ENCODE measurements at places on chromosomes 7 and 10.

GRCh38 chr10:17344206-17344605 lies 110.2 kb downstream of the ST8SIA6 start:
- DNase-seq = no peak

DNA sequence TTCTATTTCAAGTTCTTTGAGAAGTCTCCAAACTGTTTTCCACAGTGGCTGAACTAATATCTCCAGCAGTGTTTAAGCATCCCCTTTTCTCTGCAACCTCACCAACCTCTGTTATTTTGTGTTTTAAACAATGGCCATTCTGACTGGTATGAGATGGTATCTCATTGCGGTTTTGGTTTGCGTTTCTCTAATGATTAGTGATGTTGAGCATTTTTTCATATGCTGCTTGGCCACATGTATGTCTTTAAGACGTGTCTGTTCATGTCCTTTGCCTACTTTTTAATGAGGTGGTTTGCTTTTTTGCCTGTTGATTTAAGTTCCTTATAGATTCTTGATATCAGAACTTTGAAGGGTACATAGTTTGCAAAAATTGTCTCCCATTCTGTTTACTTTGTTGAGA lies 156.6 kb upstream of the IMMP2L start:
- DNase-seq = no peak

GRCh38 chr10:58969576-58969975 lies 206.9 kb upstream of the PHYHIPL start:
- no peak for DNase-seq

DNA sequence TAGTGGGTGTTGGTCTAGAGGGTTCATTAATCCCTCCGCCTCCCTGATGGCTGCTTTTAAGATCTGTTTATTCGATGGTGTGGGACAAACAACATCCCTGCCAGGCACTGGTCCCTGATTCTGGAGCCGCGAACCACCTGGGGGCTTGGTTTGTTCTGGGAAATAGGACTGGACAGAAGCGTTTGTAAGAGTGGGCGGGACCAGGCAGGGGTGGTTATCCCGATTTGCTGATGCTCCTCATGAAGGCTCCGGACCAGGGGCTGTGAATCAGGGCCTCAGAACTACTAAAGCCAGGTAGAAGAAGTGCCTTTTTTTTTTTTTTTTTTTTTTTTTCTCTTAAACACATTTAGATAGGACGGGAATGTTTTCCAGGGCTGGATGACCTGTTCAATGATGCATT lies 273.4 kb downstream of the WDR37 start:
- no peak for DNase-seq

DNA sequence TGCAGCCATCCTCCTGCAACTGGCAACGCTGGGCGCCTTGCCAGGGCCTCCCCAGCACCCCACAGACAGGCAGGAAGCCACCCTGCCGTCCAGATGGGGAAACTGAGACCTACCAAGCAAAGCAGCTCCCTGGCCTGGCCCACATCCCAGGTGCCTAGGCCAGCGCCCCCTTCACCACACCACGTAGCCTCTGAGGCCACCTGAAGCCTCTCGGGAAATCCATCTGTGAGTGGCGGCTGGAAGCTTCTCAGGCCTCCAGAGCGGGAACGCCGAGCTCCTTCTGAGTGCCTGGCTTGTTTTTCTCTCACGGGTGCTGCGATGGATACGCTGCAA lies 58.7 kb downstream of the UNCX start:
- no peak for DNase-seq

DNA sequence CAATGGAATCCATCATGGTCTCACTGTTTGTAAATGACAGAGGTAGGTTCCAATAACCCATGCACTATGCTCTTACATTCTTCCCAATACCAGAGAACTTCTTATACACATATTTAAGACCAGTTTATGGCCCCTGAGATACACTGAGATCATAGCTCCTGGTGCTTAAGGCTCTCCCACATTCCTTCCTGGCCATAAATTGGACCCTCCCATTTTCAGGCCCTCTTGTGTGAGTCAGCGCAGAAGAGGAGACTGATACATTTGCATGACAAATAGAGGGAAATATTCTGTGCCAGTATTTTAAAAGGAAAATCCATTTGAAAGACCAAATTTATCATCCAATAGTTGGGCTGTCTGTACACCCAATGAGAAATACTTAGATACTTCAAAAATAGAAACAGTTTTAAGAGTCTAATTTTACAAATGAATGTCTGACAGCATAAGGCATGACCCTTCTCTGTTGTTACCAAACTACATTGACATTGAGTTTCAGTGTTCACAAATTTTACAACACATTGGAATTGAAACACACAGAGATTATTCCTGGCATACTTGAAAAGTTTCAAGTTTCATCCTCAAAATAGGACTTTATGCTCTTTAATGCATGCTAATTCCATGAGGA lies 35.3 kb downstream of the SLC16A9 start:
- no peak for DNase-seq

DNA sequence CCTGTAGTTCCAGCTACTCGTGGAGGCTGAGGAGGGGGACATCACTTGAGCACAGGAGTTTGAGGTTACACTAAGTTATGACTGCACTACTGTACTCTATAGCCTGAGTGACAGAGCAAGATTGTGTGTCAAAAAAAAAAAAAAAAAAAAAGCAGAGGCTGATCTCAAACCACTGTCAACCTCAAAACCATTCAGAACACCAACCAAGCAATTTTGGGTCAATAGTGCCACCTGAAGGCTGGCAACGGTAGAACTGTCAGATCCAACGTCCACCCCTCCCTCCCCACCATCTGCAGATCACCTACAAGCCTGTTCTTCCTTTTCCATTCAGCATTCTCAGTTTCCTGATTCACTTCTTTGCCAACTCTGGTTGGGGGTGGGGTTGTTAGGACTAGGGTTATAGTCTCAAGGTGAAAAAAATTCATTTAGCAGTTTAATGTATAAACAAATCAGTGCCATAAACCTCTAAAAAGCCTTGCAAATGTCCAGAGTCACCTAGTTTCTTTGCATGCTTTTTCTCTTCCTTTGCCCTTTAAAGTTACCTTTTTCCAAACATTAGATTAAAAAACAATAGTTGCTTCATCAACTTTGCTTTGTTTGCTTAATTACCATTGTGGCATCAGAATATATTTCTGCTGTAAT lies 2.6 kb downstream of the MRPS33 start:
- DNase-seq = peak; percentile 56

DNA sequence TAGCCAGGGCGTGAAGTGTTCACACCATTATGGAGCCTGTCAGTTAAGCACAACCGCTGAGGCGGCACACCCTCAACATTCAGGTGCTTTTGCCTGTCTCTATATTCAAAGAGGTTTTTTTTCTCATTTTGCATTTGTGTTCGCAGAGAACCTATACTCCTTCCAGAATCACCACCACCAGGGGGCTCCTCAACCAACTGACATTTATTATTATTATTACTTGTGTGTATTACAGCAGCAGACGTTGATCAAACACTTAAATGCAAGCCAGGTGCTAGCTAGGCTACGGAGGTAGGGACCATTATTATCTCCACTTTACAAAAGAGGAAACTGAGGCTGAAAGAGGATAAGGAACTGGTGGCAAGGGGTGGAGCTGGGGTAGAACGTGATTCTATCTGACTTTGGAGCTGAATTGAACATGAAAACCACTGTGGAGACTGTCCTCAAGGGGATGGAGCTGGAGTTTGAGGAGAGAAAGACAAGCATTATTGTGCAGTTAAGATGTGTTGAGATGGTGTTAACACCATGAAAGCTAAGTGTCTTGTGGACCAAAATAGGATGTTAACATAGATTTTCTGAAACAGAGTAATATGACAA lies 133.8 kb upstream of the PLXNA4 start:
- no peak for DNase-seq

GRCh38 chr7:44235582-44236332 lies 35.0 kb downstream of the YKT6 start:
- no peak for DNase-seq

- no peak for DNase-seq
These were observed 92.8 kb upstream of the TMEM168 start for GRCh38 chr7:112882991-112883390.

DNA sequence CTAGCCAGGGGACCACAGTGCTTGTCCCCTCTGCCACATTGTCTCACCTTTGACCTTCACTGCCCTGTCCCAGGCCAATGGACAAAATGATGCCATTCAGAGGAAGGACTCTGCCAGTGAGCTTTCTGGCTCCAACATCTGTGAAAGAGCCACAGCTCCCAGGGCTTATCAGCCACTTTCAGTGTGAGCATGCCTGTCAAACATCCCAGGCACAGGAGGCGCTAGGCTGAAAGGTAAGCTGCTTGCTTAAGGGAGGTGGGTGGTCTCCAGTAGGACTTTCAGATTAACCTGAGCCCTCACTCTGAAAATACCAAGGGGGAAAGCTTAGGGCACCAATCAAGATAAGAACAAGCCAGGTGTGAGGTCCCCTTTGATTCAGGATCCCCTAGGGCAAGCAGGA lies 59.8 kb upstream of the GDF10 start:
- DNase-seq = no peak

DNA sequence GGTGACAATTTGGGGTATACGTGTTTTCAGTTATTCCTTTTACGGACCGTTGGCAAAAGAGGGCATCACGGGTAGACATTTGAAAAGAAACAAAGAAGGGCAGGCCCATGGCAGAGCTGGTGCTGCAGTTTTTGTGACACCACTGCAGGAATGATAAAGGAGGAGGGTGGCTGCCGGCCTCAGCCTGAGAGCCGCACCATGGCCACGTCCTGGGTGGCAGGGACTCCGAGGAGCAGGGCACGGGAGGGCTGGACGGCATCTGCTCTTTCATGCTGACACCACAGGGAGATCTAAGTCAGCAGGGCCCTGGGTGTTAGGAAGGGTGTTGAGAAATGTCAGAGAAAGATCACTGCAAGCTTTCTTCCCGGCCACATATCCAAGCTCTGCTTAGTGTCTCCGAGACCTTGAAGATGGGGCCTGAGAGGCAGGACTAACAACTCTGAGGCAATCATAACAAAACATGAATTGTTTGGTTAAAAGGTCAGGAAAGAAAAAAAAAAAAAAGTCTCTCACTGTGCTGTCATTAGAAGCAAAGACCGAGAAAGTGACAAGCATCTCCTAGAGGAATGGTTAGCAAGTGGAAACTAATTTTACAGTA lies 36.6 kb downstream of the INSYN2A start:
- DNase-seq = no peak

- no peak for DNase-seq
These were observed 17.2 kb downstream of the WNT8B start for GRCh38 chr10:100480002-100480401.

DNA sequence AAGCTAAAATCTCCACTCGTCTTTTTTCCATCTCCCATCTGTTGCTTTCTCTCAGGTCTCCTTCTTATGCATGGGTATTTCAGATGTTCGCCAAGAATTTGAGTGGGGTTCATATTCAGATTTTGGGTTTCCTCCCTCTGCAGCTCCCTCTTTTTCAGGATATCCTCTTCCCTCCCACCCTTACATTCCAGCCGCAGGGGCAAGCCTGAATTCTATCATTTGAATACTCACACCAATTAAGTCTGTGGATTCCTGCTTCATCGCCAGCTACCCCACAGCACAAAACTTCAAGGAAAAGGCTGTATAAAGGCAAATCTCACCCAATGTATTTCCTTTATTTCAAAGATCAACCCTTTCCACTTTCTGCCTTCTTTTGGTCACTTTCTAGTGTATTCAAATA lies 41.6 kb upstream of the FOXI2 start:
- no peak for DNase-seq

- DNase-seq = no peak
These were observed 192.9 kb downstream of the PTPN20 start for GRCh38 chr10:47104151-47104605.

DNA sequence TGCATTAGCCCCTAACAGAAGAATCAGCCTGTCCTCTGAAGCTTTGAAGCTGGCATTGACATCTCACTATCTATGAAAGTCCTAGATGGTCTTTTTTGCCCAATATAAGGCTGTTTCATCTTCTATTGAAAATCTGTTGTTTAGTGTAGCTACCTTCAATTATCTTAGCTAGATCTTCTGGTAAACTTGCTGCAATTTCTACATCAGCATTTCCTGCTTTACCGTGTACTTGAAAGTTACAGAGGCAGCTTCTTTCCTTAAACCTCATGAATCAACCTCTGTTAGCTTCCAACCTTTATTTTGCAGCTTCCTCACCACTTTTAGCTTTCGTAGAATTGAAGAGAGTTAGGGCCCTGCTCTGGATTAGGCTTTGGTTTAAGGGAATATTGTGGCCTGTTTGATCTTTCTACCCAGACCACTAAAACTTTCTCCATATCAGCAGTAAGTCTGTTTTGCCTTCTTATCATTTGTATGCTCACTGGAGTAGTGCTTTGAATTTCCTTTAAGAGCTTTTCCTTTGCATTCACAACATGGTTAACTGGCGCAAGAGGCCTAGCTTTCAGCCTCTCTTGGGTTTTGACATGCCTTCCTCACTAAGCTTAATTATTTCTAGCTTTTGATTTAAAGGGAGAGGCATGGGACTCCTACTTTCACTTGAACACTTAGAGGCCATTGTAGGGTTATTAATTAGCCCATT lies 32.5 kb downstream of the ARID5B start:
- no peak for DNase-seq

DNA sequence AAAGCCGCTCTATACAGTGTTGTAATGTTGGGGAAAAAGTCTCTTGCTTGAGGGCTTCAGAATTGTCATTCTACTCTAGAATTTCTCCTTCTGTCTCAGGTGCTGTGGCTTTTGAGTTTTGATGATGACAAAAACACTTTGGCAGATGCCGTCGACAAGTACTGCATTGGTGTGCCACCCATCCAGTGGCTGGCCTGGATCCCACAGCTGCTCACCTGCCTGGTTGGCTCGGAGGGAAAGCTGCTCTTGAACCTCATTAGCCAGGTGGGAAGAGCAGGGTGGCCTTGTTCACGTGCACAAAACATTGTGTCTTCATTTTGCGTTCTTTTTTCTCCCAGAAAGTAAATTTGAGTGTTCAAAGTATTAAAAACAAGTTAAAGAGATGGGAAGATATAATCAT lies 112.0 kb downstream of the TRRAP start:
- DNase-seq = no peak

DNA sequence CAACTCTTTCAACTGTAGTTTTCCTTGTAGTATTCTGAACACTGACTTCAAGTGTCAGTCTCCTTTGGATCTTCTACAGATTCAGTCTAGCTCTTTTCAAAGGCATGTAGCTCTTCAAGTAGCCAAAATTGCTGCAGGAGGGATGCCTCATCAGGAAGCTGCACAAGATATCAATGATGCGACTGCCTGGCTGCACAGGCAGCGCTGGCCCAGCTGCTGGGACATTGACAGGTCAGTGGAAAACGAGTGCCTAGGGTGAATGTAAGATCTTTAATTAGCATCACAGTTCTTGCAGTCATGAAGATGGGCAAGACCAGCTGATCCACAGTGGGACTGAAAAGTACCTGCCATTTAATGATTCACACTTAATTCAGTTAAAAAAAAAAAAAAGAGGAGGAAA lies 167.6 kb downstream of the ANK3 start:
- no peak for DNase-seq

GRCh38 chr7:86942081-86942480 lies 117.4 kb downstream of the ELAPOR2 start:
- DNase-seq = no peak

GRCh38 chr7:952548-953441 lies 1.7 kb downstream of the ADAP1 start:
- DNase-seq = no peak

GRCh38 chr10:79413196-79413595 lies 32.2 kb downstream of the ZCCHC24 start:
- DNase-seq = no peak

- no peak for DNase-seq
These were observed 167.2 kb upstream of the PPP2R2D start for GRCh38 chr10:131733596-131733995.

- DNase-seq = no peak
These were observed 44.4 kb downstream of the SCD start for GRCh38 chr10:100391163-100392002.

All from stimulated activated CD4-positive, alpha-beta T cell treated with anti-CD3 and anti-CD28 coated beads, TNF-alpha, amount 100 ng/mL, for 48 hours (primary cell).